Activated naive CD4-positive, alpha-beta T cell (primary cell): ENCODE measurements at places on chromosomes 11 and 22.

DNA sequence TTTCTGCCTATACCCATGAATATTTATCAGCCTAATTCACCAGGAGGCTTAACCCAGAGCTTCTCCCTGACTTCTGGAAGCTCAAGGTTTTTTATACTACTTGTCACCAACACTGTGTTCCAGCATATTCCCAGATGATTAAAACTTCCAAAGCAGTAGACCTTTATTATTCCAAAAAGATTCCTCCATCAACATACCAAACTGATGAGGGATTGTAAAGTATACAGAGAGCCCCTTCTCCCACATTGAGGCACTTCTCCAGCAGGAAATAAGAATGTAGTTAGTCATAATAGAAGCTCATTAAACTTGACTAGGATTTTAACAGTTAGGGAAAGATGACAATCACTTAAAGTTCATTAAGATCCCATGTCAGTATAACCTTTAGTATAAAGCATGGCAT, 51.4 kb upstream of the CEP126 start:
- no peak for DNase-seq

DNA sequence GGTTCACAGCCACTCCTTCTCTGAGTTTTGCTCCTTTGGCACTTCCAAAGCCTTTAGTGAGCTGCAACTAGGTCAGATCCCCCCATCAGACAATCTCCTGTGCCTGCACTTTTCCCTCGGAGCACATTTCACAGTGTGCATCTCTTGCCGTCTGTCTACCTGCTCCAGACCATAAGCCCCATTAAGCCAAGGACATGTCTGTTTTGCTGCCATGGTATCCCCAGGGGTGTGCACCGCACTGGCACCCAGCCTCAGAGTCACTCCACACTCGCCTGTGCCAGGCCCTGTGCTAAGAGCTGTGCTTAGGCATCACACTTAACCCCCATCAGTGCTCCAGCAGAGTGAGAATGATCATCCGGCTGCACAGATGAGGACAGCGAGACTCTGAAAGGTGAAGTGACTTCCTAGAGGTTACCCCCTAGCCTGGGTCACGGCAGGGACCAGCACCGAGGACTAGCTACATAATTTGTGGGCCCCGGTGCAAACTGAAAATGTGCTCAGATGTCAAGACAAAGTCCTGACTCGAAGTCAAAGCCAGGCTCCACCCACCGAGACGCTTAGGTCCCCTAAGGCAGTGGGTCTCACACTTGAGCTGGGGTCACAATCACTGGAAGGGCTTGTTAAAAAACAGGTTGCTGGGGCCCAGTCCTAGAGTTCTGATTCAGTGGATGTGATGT, 33.9 kb downstream of the ARRB1 start:
- no peak for DNase-seq

- no peak for DNase-seq
Observed at GRCh38 chr11:101668236-101668635, 84.4 kb upstream of the TRPC6 start.

- no peak for DNase-seq
Observed at GRCh38 chr11:61447601-61448551, 18.0 kb downstream of the SDHAF2 start.

DNA sequence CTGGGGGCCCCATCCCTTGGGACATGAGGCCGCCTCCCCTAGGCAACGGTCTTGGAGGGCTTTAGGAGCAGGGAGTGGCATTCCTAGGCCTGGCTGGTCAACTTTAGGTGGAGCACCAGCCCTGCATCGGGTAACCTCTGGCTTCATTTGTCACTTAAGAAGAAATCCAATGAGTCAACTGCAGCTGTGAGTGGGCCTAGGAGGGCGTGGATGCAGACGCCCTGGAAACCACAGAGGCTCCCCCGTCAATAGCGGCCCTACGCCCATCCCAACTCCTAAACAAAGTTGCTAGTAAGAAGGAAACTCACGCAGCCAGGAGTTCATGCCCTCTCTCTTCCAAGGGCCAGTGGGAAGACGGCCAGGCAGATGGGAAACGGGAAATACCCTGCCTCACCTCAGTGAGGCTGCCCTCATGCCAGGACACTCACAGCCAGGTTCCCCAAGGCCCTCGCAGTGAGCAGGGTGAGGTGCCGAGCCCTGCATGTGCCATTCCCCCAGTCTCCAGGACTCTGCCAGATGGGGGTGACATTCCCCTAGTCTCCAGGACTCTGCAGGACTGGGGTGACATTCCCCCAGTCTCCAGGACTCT, 20.8 kb downstream of the BID start:
- no peak for DNase-seq

DNA sequence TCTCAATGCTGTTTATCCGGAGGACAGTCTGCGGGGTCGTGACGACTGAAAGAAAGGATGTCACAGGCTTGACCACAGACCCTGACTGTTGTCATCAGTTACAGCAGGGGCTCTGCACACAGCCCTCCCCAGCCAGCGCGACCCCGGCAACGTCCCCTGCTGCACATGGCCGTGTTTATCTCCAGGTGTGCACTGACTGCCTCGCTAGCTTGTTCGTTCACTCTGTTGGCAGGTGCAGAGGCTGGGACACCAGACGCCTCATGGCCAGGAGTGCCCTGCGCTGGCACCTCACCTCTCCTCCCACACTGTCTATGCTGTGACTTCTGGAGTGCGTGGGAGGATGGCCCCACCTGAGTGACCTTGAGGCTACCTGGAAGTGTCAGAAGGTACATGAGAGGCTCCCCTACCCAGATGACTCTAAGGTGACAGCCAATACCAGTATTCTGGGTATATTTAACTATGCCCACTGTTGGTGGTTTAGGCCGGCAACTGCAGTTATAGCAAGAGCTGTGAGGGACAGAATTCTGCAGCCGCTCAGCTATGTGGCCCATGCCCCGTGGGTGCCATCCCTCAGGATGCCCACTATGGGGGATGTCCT, 12.2 kb downstream of the MRPL21 start:
- DNase-seq, result no peak

DNA sequence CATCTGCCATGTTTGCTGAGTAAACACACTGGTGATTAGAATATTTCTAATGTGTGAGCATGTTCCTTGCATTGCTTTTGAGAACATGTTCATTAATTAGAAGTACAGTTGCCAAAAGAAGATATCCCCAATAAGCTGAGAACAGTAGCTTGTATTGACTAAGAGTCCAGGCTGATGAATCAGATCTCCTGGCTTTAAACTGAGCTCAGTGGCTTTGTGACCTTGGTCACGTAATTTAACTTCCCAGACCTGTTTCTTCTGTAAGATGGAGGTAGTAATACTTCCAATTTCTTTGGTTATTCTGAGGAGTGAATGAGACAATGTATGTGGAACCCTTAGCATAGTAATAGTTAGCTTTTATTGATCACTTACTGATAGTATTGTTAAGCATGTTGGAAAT, 61.9 kb downstream of the CYB5R2 start:
- no peak for DNase-seq

DNA sequence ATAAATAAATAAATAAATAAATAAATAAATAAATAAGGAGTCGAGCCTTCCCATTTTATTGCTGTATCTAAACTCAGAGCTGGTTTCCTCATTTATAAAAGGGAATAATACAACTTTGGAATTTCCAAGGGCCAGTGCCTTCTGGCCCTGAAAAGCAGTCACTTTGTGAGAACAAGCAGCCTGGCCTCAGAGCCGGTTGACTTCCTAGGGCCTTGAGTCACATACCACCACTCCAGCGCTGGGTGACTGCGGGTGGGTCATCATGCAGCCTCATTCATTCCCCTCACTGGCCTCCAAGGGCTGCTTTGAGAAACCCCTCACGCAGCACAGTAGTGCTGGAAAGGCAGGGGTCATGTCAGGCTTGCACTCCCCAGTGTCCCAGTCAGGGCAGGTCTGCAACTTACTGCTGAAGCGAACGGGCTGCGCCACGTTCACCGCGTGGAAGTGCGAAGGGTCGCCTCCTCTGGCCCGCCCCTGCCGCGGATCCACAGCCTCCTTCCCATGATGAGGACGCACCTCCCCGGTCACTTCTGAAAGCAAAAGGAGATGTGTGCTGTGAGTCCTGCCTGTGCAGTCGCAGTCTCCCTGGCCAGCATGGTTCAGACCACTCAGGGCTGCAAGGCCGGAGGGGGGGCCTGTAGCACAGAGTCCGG, 54.4 kb downstream of the DGCR2 start:
- no peak for DNase-seq

DNA sequence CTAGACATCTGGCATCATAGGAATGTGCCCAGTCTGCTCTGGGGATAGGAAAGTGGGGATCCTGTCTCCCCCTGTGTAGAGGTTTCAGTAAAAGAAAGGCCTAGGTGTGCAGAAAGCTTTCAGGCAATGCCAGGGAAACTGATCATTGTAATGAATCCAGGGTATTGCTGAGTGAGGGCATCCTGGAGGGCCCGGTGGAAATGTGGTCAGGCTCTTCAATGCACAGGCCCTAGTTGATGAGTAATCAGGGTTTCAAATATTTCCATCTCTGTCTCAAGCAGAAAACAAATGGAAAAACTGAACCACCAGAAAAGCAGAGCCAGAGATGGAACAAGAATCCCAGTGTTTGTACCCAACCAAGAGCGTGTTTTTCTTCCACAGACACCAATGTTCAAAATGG, 2.0 kb downstream of the CD3E start:
- DNase-seq, result no peak

- DNase-seq, result no peak
Observed at GRCh38 chr11:97202613-97203292, 812.9 kb downstream of the JRKL start.

DNA sequence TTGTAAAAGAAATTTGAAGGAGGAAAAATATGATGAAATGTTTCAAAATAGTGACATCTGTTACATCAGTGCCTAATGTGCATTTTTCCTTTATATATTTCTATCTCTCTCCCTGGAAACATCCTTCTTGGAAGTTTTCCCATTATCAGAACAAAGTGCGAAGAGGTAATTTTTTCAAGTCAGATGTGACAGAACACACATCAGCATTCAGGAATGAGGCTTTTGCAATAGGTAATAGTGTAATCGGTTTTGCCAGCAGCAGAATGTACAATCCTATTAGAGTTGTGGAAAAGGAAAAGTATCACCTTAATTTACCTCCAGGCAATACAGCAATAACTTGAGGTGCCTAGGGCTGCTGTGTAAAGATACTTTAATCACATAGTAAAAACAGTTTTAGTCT, 275.8 kb downstream of the FAT3 start:
- DNase-seq, result no peak

GRCh38 chr11:78313181-78313795, 104.3 kb downstream of the GAB2 start:
- DNase-seq, result no peak

GRCh38 chr11:18295316-18295715, 26.6 kb downstream of the HPS5 start:
- no peak for DNase-seq

GRCh38 chr11:8605971-8606563, 12.0 kb upstream of the STK33 start:
- DNase-seq, result no peak

GRCh38 chr11:67261946-67262681, 4.2 kb upstream of the GRK2 start:
- DNase-seq, result no peak

DNA sequence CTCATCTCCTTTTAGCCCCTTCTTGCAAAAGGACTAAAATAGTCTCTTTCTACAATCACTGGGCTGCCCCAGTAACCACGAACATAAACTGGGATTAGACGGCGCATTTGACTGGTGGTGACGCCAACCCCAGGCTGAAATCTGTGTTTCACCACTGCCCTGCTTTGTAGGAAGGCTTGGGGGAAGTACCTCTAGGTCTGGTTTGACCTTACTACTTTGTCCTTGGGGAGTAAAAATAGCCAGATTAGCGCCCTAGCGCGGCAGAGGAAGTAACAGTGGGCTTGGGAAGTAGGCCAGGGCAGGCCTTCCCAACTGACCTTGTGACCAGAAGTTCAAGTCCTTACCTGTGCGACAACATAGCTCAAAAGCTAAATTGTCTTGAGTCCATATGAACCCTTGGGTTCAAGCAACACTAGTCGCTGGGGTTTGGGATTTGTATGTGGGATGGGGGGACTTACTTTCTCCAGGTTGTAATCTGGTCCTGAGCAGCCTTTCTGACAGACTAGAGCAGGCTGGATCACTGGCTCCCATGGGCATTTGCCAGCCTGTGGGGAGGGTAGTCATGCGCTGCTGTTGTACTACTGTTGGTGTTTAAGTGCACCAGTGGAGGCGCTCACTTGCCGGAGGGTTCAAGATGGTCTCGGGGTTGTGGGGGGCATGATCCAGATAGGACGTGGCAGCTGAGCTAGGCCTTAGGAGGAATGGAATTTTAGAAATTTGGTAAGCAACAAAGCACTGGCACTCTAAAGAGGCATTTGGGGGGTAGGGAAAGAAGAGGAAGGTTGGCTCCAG, 953 bp upstream of the PACS1 start:
- DNase-seq, result no peak

GRCh38 chr11:35163702-35164496, 24.9 kb downstream of the CD44 start:
- peak; percentile 9 for DNase-seq

DNA sequence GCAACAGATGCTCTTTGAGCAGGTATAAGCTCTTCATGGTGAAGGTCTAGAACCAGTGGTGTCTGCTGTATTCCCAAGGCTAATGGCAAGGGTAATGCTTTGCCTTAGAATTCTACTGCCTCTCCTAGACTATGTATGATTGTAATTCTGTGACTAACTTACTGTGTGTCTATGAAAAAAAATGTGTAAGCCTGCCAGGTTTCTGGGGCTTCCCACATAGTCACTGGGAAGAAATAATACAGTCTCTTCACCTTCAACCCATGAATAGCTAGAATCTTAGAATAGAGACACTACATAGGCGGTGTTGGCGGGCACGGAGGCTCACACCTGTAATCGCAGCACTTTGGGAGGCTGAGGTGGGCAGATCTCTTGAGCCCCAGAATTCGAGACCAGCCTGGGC, 84.1 kb downstream of the C11orf91 start:
- DNase-seq, result no peak

- no peak for DNase-seq
Observed at GRCh38 chr22:17260298-17260697, 41.1 kb upstream of the ADA2 start.

GRCh38 chr11:118289401-118289800, 15.1 kb upstream of the CD3E start:
- no peak for DNase-seq

GRCh38 chr22:40118979-40119378, 58.7 kb upstream of the TNRC6B start:
- DNase-seq, result no peak

DNA sequence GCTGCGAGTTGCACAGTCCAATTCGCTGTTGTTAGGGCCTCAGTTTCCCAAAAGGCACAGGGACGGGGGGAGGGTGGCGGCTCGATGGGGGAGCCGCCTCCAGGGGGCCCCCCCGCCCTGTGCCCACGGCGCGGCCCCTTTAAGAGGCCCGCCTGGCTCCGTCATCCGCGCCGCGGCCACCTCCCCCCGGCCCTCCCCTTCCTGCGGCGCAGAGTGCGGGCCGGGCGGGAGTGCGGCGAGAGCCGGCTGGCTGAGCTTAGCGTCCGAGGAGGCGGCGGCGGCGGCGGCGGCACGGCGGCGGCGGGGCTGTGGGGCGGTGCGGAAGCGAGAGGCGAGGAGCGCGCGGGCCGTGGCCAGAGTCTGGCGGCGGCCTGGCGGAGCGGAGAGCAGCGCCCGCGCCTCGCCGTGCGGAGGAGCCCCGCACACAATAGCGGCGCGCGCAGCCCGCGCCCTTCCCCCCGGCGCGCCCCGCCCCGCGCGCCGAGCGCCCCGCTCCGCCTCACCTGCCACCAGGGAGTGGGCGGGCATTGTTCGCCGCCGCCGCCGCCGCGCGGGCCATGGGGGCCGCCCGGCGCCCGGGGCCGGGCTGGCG, at the start of gene BCR:
BCR (plus strand) TSS at position 209 of the 592 bp plus-strand sequence. CDS start 452 bp downstream, outside the sequence.
- no peak for DNase-seq
